ENCODE measurements at places on chromosomes 12 and 14. TPM values are rescaled to one million over a fixed set of nuclear protein-coding genes. Genes with fewer than 3 reads are reported as not detected.

GPR137C gene
- 0.53 TPM for total RNA-seq

GPR135 gene
- 7.6 TPM for total RNA-seq

KRT78 gene
- not detected for total RNA-seq

SINHCAF gene
- total RNA-seq, result 122 TPM

SMAGP gene
- 23.1 TPM for total RNA-seq

PPP4R4 gene
- under 0.01 TPM for total RNA-seq
